ENCODE measurements at places on chromosomes 11 and 22.
A peak's percentile ranks its signal among the peaks of the same experiment; 100 is the strongest.

GRCh38 chr11:84626256-84626655 is 1000.9 kb downstream of the DLG2 start:
- H3K27me3 ChIP-seq = no peaks in the 10 kb centered on the region
- H3K4me3 ChIP-seq = no peak overlapping the region
- no peaks in the 10 kb centered on the region for H3K36me3 ChIP-seq
- no peak overlapping the region for H3K27ac ChIP-seq
- H3K4me1 ChIP-seq = no peaks in the 10 kb centered on the region
- no peak for DNase-seq

DNA sequence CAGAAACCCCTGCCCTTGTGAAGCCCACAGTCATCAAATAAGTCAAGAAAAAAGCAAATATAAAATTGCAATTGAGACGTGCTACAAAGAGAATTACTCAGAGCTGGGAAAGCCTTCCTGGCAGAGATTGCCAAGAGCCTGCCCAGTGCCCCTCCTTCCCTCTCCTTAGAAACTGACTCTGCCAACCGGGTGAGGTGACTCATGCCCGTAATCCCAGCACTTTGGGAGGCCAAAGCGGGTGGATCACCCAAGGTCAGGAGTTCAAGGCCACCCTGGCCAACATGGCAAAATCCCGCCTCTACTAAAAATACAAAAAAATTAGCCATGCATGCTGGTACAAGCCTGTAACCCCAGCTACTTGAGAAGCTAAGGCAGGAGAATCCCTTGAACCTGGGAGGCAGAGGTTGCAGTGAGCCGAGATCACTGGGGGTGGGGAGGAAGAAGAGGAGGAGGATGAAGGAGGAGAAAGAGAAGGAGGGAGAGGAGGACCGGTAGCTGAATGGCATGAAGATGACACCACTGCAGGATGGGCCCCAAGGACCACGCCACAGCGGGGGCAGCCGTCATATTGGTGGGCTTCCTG is 76.1 kb upstream of the RTL6 start:
- H3K36me3 ChIP-seq = no peaks in the 10 kb centered on the region
- H3K4me1 ChIP-seq = no peaks in the 10 kb centered on the region
- H3K27me3 ChIP-seq = no peaks in the 10 kb centered on the region
- no peak for DNase-seq
- H3K4me3 ChIP-seq = no peak overlapping the region

GRCh38 chr11:47991266-47991830 is 11.0 kb downstream of the PTPRJ start:
- DNase-seq = no peak
- H3K4me3 ChIP-seq = peak overlapping the region; percentile 16
- no peaks in the 10 kb centered on the region for H3K36me3 ChIP-seq

GRCh38 chr11:44529895-44530412 is 35.5 kb upstream of the CD82 start:
- no peak overlapping the region for H3K27ac ChIP-seq
- H3K27me3 ChIP-seq = no peaks in the 10 kb centered on the region
- no peaks in the 10 kb centered on the region for H3K36me3 ChIP-seq
- DNase-seq = no peak
- H3K4me3 ChIP-seq = no peak overlapping the region

DNA sequence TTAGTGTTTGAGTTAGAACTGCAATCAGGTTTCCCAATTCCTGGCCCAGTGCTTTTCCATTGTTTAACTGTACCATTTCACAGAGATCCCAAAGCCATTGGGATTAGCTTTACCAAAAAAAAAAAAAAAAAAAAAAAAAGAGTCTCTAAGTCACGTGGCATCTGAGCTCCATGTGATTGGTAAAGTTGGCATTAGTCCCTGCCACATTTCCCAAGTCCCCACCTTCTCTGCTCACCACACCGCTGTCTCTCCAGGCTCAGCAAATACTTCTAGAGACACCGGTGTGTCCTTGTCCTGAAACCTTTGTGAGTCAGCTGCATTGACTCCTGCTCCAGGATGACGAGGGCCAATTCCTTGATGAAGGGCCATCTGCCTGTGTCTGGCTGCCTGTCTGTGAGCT is 305.3 kb downstream of the KIRREL3 start:
- H3K4me3 ChIP-seq = no peak overlapping the region
- H3K27ac ChIP-seq = no peak overlapping the region
- no peaks in the 10 kb centered on the region for H3K27me3 ChIP-seq
- no peaks in the 10 kb centered on the region for H3K36me3 ChIP-seq
- DNase-seq = no peak
- H3K4me1 ChIP-seq = no peaks in the 10 kb centered on the region

DNA sequence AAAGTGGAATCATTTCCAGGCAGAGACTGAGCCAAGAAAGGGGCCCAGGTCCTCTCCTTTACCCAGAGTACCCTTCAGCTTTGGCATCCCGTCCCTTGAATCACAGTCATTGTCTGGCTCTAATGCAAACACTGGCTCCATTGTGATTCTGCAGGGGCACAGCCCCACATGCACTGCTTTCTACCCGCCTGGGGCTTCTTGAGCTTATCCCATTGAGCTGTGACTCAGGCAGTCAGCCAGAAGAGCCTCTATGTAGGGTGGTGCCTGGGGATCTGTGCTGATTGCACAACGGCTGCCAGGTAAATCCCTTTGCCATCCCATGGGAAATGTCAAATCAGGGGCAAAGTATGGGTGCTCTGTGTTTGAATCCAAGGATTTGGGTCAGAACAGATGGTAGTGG is 88.9 kb downstream of the RASSF10 start:
- no peaks in the 10 kb centered on the region for H3K36me3 ChIP-seq
- no peak for DNase-seq
- no peaks in the 10 kb centered on the region for H3K27me3 ChIP-seq
- H3K4me3 ChIP-seq = no peak overlapping the region
- no peaks in the 10 kb centered on the region for H3K4me1 ChIP-seq
- no peak overlapping the region for H3K27ac ChIP-seq

- no peaks in the 10 kb centered on the region for H3K36me3 ChIP-seq
- no peak for DNase-seq
- H3K4me1 ChIP-seq = peaks cover 2% of the 10 kb centered on the region
- H3K4me3 ChIP-seq = no peak overlapping the region
- no peak overlapping the region for H3K27ac ChIP-seq
- no peaks in the 10 kb centered on the region for H3K27me3 ChIP-seq
Observed at GRCh38 chr22:36461665-36462649, 19.5 kb downstream of the TXN2 start.

GRCh38 chr11:31000381-31000780 is 369.2 kb downstream of the DCDC1 start:
- no peak for DNase-seq
- no peak overlapping the region for H3K4me3 ChIP-seq
- no peaks in the 10 kb centered on the region for H3K4me1 ChIP-seq
- H3K27ac ChIP-seq = no peak overlapping the region
- H3K27me3 ChIP-seq = no peaks in the 10 kb centered on the region

GRCh38 chr11:122807731-122808477 is 30.4 kb upstream of the CRTAM start:
- H3K36me3 ChIP-seq = no peaks in the 10 kb centered on the region
- no peaks in the 10 kb centered on the region for H3K4me1 ChIP-seq
- DNase-seq = no peak
- H3K4me3 ChIP-seq = no peak overlapping the region
- no peaks in the 10 kb centered on the region for H3K27me3 ChIP-seq

- no peak for DNase-seq
- H3K4me3 ChIP-seq = peak overlapping the region; percentile 41
- H3K4me1 ChIP-seq = peaks cover 12% of the 10 kb centered on the region
- no peak overlapping the region for H3K27ac ChIP-seq
- H3K36me3 ChIP-seq = no peaks in the 10 kb centered on the region
Observed at GRCh38 chr11:112961751-112962578, 745 bp downstream of the NCAM1 start.

DNA sequence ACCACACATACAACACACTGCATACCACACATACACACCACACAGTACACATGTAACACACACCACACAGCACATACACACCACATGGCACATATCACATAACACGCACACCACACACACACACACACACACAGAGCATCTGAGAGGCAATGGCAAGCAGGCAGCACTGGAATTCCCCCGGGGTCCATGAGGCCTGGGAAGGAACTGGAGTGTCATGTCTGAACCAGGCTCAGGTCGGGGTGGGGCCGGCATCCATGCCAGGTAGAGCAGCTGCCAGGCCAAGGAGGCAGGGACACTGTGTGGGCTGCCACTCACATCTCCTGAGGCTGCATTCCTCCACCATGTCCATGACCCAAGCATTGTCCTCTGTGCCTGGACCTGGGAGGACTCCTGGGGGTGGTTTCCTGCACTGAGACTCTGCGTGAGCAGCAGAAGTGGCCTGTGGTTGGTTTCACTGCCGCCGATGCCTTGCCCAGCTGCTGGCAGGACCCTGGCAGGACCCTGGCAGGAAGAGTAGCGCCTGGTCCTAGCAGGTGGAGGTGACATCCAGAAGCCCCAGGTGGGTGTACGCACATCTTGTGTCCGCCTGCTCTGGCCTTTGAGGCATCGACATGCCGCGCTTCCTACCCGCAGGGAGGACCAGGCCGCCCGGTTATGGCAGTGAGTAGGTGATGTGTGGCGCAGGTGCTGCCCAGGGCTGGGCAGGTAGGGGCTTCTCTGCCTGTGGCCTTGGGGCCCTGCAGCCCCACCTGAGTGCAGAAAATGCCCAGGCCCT is 1280.4 kb downstream of the TBC1D22A start:
- H3K4me3 ChIP-seq = no peak overlapping the region
- H3K27me3 ChIP-seq = peaks cover 5% of the 10 kb centered on the region
- H3K36me3 ChIP-seq = no peaks in the 10 kb centered on the region

GRCh38 chr11:77188633-77189491 is 60.8 kb downstream of the MYO7A start:
- H3K4me3 ChIP-seq = no peak overlapping the region
- H3K36me3 ChIP-seq = peaks cover 4% of the 10 kb centered on the region
- H3K27ac ChIP-seq = no peak overlapping the region

- H3K4me1 ChIP-seq = peaks cover 22% of the 10 kb centered on the region
- no peaks in the 10 kb centered on the region for H3K36me3 ChIP-seq
- no peak for DNase-seq
- H3K27ac ChIP-seq = no peak overlapping the region
Observed at GRCh38 chr11:117017456-117017855, 80.8 kb downstream of the SIK3 start.

GRCh38 chr11:33687733-33688479 is 12.7 kb downstream of the C11orf91 start:
- DNase-seq = peak; percentile 38
- no peak overlapping the region for H3K4me3 ChIP-seq
- peaks cover 9% of the 10 kb centered on the region for H3K4me1 ChIP-seq
- H3K27me3 ChIP-seq = no peaks in the 10 kb centered on the region
- no peak overlapping the region for H3K27ac ChIP-seq
- H3K36me3 ChIP-seq = no peaks in the 10 kb centered on the region

DNA sequence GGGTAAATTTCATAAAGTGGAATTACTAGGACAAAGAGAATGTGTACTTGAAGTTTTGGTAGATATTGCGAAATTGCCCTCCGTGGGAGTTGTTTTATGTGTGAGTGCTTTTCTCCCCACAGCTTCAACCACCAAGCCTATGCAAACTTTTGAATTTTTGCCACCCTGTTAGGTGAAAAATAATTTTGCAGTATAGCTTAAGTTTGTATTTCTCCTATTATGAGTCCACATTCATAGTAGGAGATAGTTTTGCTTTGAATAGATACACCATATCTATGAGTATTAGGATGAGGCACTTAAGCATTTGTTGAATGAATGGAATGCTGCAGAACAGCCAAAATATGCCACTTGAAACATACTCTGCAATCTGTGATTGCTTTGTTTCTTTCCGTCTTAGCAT is 43.6 kb downstream of the UVRAG start:
- H3K27ac ChIP-seq = no peak overlapping the region
- H3K36me3 ChIP-seq = peaks cover 2% of the 10 kb centered on the region
- no peak for DNase-seq
- H3K4me3 ChIP-seq = no peak overlapping the region

DNA sequence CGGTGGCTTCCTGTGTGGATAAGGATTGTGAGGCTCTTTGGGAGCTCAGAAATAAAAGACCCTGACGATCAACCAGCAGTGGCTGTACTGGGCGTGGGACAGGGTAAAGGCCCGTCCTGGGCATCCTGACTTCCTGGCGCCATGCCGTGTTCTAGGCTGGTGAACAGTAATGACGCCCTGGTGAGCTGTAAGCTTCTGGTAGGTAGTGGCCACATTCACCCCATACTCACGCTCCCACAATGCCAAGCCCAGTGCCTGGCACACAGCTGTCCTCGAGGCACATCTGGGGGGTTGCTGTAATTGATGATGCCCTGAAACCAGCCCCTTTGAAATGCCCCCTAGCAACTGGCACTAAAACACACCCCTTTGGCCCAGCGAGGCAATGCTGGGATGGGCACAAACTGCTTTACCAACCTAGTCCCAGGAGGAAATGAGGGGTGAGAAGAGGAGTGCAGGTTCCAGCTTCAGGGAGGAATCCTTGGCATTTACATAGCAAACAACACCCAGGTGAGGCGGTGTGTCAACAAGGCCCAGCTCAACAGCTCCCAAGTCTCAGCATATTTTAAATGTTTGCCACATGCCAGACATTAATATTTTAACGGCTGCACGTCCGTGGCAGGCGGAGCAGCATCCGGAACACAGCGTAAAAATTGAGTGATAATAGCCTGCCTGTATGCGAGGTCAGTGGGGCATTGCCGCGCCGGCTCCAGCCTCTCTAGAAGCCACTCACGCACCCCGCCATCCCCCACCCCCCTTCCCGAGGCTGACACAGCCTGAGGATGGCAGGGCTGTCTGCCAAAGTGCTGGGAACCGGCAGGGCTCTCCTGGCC is 79.3 kb downstream of the DSCAML1 start:
- no peak overlapping the region for H3K4me3 ChIP-seq
- no peak overlapping the region for H3K27ac ChIP-seq
- H3K4me1 ChIP-seq = no peaks in the 10 kb centered on the region
- no peaks in the 10 kb centered on the region for H3K36me3 ChIP-seq
- no peaks in the 10 kb centered on the region for H3K27me3 ChIP-seq

DNA sequence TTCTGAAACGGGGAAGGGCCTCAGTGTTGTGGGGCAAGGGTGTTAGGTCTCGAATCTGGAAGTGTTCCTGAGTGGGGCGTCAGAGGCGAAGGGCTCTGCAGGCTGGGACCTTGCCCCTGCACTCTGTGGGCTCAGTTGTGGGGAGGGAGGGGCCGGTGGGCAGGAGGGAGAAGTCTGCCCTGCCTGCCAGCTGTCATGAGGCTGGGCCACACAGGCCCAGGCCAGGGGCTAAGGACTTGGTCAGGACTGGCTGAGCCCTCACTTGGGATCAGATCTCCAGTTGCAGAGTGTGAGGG is at the start of gene CRACR2B:
CRACR2B (plus strand) TSS at position 23 of the 296 bp plus-strand sequence. CDS start 689 bp downstream, outside the sequence.
- no peak for DNase-seq
- H3K27me3 ChIP-seq = no peaks in the 10 kb centered on the region
- no peaks in the 10 kb centered on the region for H3K36me3 ChIP-seq
- peak within 1 kb of the TSS; percentile 51 for H3K4me3 ChIP-seq
- H3K4me1 ChIP-seq = peaks cover 60% of the 10 kb centered on the region

GRCh38 chr11:120908461-120909181 is 115.3 kb upstream of the TBCEL start:
- H3K4me1 ChIP-seq = no peaks in the 10 kb centered on the region
- no peak overlapping the region for H3K4me3 ChIP-seq
- DNase-seq = no peak
- no peaks in the 10 kb centered on the region for H3K36me3 ChIP-seq
- H3K27me3 ChIP-seq = no peaks in the 10 kb centered on the region

DNA sequence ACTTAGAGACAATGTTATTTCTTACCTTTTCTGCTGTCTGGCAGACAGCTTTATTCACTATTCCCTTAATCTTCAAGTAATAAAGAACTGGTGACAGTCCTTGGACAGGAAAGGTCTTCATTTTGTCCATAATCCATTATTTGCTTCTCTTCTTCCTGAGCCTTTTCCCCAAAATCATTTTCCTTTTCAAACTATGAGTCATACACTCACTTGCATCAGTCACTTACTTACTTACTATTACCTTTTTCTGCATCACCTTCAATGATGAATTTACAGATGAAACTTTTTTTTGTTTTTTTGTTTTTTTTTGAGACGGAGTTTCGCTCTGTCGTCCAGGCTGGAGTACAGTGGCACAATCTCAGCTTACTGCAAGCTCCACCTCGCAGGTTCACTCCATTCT is 9.5 kb downstream of the METTL15 start:
- no peaks in the 10 kb centered on the region for H3K4me1 ChIP-seq
- DNase-seq = no peak
- H3K27me3 ChIP-seq = no peaks in the 10 kb centered on the region
- no peak overlapping the region for H3K4me3 ChIP-seq

All from liver (tissue), 10 donors.